ENCODE measurements at places on chromosomes 6 and 20.

- H3K4me1 ChIP-seq = peaks cover 62% of the 10 kb centered on the region
- peak overlapping the region; percentile 92 for H3K27ac ChIP-seq
- no peak for DNase-seq
- no peaks in the 10 kb centered on the region for H3K36me3 ChIP-seq
- H3K4me3 ChIP-seq = peak overlapping the region; percentile 78
Measured at GRCh38 chr20:38859070-38859690, 53.7 kb downstream of the PPP1R16B start.

GRCh38 chr20:57160985-57161384 is 105.5 kb downstream of the BMP7 start:
- H3K4me1 ChIP-seq = no peaks in the 10 kb centered on the region
- peaks cover 13% of the 10 kb centered on the region for H3K27me3 ChIP-seq
- H3K27ac ChIP-seq = no peak overlapping the region
- no peak for DNase-seq
- no peak overlapping the region for H3K4me3 ChIP-seq

GRCh38 chr6:46575530-46575929 is 77.1 kb downstream of the CYP39A1 start:
- no peaks in the 10 kb centered on the region for H3K36me3 ChIP-seq
- no peak for DNase-seq
- H3K27me3 ChIP-seq = peaks cover 23% of the 10 kb centered on the region
- no peak overlapping the region for H3K27ac ChIP-seq
- no peak overlapping the region for H3K4me3 ChIP-seq

- H3K27me3 ChIP-seq = no peaks in the 10 kb centered on the region
- H3K4me1 ChIP-seq = peaks cover 32% of the 10 kb centered on the region
- H3K27ac ChIP-seq = peak overlapping the region; percentile 99
- H3K36me3 ChIP-seq = peaks cover 2% of the 10 kb centered on the region
- peak overlapping the region; percentile 90 for H3K4me3 ChIP-seq
Measured at GRCh38 chr6:26026833-26027490, 60.3 kb upstream of the HFE start.

GRCh38 chr6:52574709-52575501 is 2.0 kb downstream of the TRAM2 start:
- H3K27me3 ChIP-seq = no peaks in the 10 kb centered on the region
- H3K27ac ChIP-seq = peak overlapping the region; percentile 91
- H3K4me1 ChIP-seq = peaks cover 32% of the 10 kb centered on the region
- peak; percentile 38 for DNase-seq
- H3K4me3 ChIP-seq = peak overlapping the region; percentile 95

DNA sequence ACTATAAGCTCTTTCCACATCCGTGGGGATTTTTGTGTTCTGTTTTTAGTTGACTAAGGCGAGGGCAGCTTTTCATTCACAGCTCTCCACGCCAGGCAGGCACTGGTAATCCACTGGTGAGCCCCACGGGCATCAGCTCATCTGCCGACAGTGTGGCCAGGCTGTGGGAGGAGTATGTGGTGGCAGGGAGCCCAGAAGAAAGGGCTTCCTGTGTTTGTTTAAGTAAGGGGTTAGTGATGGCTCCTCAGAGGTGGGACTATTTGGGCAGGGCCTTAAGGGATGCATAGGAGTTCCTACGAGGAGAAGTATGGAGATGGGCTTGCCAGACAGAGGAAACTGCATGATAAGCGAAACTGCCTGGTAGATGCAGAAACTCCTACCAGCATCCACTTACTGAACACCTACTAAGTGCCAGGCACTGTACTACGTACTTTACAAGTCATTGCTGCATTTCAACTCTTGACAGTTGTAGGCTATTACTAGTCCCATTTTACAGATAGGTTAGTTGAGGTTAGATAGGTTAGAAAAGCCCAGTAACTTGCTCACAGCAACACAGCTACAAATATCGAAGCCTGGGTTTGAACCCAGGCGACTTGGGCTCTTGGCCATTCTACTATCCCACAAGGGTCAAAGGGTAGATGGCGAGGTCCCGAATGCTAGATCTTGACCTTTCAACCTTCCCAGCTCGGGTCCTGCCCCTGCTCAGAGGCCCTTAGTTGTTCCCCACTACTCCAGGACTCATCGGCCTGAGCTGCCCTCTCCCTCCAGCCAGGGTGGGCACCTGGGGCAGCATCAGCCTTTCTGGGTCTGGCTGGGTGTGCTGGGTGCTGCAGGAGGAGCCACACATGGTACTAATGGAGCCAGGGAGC is 55.1 kb downstream of the CEBPB start:
- H3K4me3 ChIP-seq = no peak overlapping the region
- no peak overlapping the region for H3K27ac ChIP-seq
- DNase-seq = no peak
- H3K27me3 ChIP-seq = peaks cover 4% of the 10 kb centered on the region

GRCh38 chr20:10469599-10469998 is 34.5 kb downstream of the SLX4IP start:
- no peaks in the 10 kb centered on the region for H3K27me3 ChIP-seq
- H3K27ac ChIP-seq = no peak overlapping the region
- no peaks in the 10 kb centered on the region for H3K36me3 ChIP-seq
- H3K4me1 ChIP-seq = peaks cover 18% of the 10 kb centered on the region
- H3K4me3 ChIP-seq = no peak overlapping the region

DNA sequence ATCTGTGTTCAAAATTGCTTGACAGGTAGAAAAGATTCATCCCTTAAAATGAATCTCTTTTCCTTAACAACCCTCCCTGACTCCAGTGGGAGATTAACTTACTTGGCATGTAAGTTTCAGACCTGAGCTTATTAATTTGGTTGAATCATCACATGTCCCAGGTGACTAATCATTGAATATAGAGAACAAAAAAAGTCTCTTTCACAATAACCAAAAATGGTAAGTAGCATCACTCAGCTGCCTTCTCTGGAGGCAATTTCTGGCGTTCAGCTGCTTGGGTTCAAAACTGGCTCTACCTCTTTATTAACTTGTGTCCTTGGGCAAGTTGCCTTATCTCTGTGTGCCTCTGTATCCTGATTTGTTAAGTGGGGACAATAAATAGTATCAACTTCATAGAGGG is 2.9 kb downstream of the C6orf141 start:
- no peak overlapping the region for H3K27ac ChIP-seq
- peaks cover 17% of the 10 kb centered on the region for H3K4me1 ChIP-seq
- no peak overlapping the region for H3K4me3 ChIP-seq
- peaks cover 51% of the 10 kb centered on the region for H3K27me3 ChIP-seq
- DNase-seq = no peak
- H3K36me3 ChIP-seq = peaks cover 5% of the 10 kb centered on the region

DNA sequence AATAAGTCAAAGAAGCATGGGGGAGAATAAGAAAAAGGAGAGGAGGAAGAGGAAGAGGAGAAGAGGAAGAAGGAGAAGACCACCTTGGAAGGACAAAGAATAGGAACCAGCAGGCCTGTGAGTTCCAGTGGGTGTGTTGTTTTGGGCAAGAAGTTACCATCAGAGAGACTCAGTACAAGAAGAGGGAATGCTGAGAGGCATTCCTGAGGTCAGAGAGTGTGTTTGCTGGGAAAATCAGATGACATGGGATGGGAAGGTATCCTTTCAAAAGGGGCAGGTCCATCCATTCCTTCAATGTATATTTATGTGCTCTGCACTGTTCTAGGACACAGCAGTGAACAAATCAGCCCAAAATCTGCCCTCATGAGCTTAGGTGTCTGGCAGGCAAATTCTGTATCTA is 40.5 kb upstream of the PRIM2 start:
- H3K4me3 ChIP-seq = no peak overlapping the region
- H3K4me1 ChIP-seq = peaks cover 2% of the 10 kb centered on the region
- peak overlapping the region; percentile 2 for H3K27ac ChIP-seq
- DNase-seq = no peak
- no peaks in the 10 kb centered on the region for H3K36me3 ChIP-seq

DNA sequence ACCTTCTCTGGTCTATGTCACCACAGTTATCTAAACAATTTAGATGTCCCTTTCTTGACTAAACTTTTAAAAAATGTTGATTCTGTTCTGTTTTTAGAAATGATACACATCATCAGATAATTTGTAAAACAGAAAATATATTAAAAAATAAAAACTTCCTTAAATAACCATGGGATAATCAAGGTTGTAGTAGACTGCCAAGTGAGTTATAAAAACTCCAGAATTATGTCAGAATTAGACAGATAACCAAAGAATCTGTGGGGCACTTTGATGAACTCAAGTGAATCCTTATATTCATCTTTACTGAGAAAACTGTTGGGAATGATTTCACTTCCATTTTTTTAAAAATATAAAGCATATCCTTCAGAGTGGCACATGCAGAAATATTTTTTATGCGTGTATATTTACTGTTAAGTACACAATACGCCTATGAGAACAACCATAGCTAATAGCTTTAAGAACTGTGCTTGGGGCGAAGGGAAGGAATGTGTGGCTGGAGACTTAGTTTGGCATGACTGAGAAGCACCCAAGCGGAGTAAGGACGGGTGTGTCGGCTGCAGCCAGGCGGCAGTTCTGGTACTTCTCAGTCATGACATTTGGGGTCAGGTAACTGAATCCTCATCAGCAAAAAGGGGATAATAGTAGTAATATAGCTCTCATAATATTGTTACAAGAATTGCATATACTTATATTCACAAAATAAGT is 604.7 kb upstream of the CITED2 start:
- peaks cover 2% of the 10 kb centered on the region for H3K36me3 ChIP-seq
- H3K27me3 ChIP-seq = peaks cover 30% of the 10 kb centered on the region
- no peak for DNase-seq
- H3K4me1 ChIP-seq = peaks cover 13% of the 10 kb centered on the region
- H3K27ac ChIP-seq = no peak overlapping the region
- no peak overlapping the region for H3K4me3 ChIP-seq

GRCh38 chr20:17350321-17350720 is 123.5 kb downstream of the PCSK2 start:
- DNase-seq = no peak
- no peaks in the 10 kb centered on the region for H3K4me1 ChIP-seq
- no peaks in the 10 kb centered on the region for H3K36me3 ChIP-seq

- no peak for DNase-seq
- H3K27me3 ChIP-seq = no peaks in the 10 kb centered on the region
- H3K27ac ChIP-seq = peak overlapping the region; percentile 14
- no peak overlapping the region for H3K4me3 ChIP-seq
- peaks cover 5% of the 10 kb centered on the region for H3K4me1 ChIP-seq
- peaks cover 2% of the 10 kb centered on the region for H3K36me3 ChIP-seq
Measured at GRCh38 chr6:97049253-97050011, 124.9 kb downstream of the KLHL32 start.

DNA sequence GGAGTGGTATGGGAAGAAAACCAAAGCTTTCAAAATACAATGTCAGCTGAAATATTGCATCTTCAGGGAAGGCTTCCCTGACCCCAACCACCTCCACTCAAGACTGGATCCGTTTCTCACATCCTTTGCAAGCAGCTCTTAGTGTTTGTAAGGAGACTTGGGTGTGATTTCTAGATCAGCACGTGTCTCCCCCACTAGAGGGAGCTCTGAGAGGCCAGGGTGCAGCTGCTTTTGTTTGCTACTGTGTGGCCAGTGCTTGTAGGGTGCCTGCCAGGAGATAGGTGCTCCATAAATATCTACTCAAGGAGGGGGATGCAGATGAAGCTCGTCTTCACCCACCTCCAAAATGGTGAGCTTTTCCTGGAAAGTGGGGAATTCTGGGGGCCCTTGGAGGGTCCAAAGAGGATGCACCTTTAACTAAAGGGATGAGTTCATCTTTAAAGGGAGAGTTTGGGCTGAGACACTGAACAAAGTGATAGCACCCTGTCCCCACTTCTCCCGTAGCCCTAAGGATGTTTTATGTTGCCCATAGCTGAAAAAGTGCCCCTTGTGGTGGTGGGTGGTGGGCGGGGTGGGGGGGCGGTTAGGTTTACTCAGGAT is 52.6 kb upstream of the MAFB start:
- no peak for DNase-seq
- H3K27ac ChIP-seq = no peak overlapping the region

DNA sequence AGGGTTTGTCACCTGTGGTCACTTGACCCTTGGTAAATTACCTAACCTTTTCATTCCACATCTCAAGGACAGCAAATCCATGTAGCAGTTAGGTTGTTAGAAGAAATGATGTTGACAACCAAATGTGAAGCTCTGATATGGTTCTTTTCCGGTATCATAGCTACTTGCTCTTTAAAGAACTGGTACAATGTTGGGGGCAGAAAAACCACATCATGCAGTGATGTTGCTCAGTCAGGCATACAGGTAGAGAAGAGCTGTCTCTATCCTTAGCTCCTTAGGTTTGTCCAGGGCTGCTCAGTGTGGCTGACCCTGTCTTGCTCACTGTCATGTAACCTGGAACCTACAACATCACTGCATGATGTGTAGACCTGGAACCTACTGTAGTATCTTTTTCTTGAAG is 135.5 kb downstream of the LRRC1 start:
- DNase-seq = no peak
- H3K27ac ChIP-seq = no peak overlapping the region
- no peaks in the 10 kb centered on the region for H3K27me3 ChIP-seq
- H3K4me1 ChIP-seq = no peaks in the 10 kb centered on the region

- H3K4me3 ChIP-seq = peak overlapping the region; percentile 96
- DNase-seq = no peak
- peak overlapping the region; percentile 98 for H3K27ac ChIP-seq
- no peaks in the 10 kb centered on the region for H3K27me3 ChIP-seq
- no peaks in the 10 kb centered on the region for H3K36me3 ChIP-seq
Measured at GRCh38 chr20:36644706-36645095, 1.3 kb downstream of the SLA2 start.

GRCh38 chr6:143279385-143279784 is 171.1 kb downstream of the ADAT2 start:
- no peak for DNase-seq
- H3K4me3 ChIP-seq = no peak overlapping the region
- H3K27me3 ChIP-seq = peaks cover 6% of the 10 kb centered on the region
- peaks cover 5% of the 10 kb centered on the region for H3K4me1 ChIP-seq

GRCh38 chr20:25126204-25127029 is 44.5 kb upstream of the VSX1 start:
- no peak overlapping the region for H3K27ac ChIP-seq
- no peak for DNase-seq
- H3K4me1 ChIP-seq = peaks cover 2% of the 10 kb centered on the region

- peaks cover 20% of the 10 kb centered on the region for H3K4me1 ChIP-seq
- H3K36me3 ChIP-seq = peaks cover 14% of the 10 kb centered on the region
- no peaks in the 10 kb centered on the region for H3K27me3 ChIP-seq
- no peak for DNase-seq
- no peak overlapping the region for H3K4me3 ChIP-seq
Measured at GRCh38 chr6:31965700-31966099, 6.2 kb downstream of the DXO start.

DNA sequence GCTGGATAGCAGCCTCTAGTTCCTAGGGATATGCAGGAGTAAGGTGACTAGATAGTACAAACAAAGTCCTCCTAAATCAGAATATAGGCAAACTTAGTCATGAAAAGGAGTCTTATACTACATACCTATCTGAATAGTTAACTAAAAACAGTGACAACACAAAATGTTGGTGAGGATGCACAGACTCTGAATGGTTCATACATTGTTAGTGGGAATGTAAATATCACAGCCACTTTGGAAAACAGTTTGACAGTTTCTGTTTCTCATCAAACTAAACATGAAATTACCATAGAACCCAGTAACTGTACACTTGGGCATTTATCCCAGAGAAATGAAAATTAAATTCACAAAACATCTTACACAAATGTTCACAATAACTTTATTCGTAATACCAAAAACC is 17.2 kb downstream of the NFS1 start:
- H3K27me3 ChIP-seq = no peaks in the 10 kb centered on the region
- H3K36me3 ChIP-seq = no peaks in the 10 kb centered on the region

- H3K27ac ChIP-seq = no peak overlapping the region
- no peaks in the 10 kb centered on the region for H3K36me3 ChIP-seq
- H3K27me3 ChIP-seq = peaks cover 7% of the 10 kb centered on the region
- no peak for DNase-seq
- H3K4me1 ChIP-seq = no peaks in the 10 kb centered on the region
Measured at GRCh38 chr20:60589623-60590022, 631.4 kb downstream of the CDH26 start.

- no peak for DNase-seq
- peak overlapping the region; percentile 95 for H3K4me3 ChIP-seq
- no peaks in the 10 kb centered on the region for H3K27me3 ChIP-seq
Measured at GRCh38 chr6:144341831-144342527, 56.8 kb downstream of the UTRN start.

Measured in T-helper 17 cell (primary cell).